ENCODE measurements at places on chromosomes 3 and 15.

- DNase-seq, result no peak
Measured at GRCh38 chr15:101684384-101684783, 32.2 kb upstream of the TM2D3 start.

GRCh38 chr3:189168711-189169110, 3.1 kb upstream of the TPRG1 start:
- DNase-seq, result no peak

GRCh38 chr3:196198771-196199753, 12.1 kb downstream of the ZDHHC19 start:
- DNase-seq, result no peak

DNA sequence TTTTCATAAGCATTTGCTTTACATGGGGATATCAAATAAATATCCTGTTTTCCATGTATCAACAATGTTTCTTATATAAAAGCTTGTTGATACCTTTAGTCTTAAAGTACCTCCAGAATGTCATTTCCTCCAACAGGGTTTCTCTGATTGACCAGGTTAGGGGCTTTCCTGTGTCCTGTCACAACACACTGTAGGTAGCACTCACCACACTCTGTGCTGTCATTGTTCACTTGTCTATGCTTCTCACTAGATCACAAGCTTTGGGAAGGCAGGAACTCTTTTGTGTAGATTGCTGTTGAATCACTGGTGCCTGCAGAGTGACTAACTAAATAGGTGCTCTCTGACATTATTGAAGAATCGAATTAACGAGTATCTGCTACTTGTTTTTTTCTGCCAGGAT, 49.8 kb downstream of the USP50 start:
- DNase-seq, result no peak

- DNase-seq, result no peak
Measured at GRCh38 chr3:13461169-13462124, 18.7 kb upstream of the HDAC11 start.
